GM12878 (cell line): ENCODE measurements at places on chromosomes 5 and 9. TPM values are rescaled to one million over a fixed set of nuclear protein-coding genes. Genes with fewer than 3 reads are reported as not detected.

CSF2 gene
- 0.85 and 1.4 TPM in 2 replicates for total RNA-seq

C9 gene
- 0.13 and 0.54 TPM in 2 replicates for total RNA-seq

ENTREP1 gene
- not detected in 2 replicates for total RNA-seq

TOR2A gene
- 11.5 and 11.6 TPM in 2 replicates for total RNA-seq

PTPN3 gene
- 0.24 and 0.26 TPM in 2 replicates for total RNA-seq

TMOD1 gene
- 28.4 and 29.0 TPM in 2 replicates for total RNA-seq

NUTM2F gene
- not detected in 2 replicates for total RNA-seq

MLANA gene
- not detected in 2 replicates for total RNA-seq

CERT1 gene
- total RNA-seq, result 30.2 and 30.7 TPM in 2 replicates

TAF11L10 gene
- total RNA-seq, result not detected in 2 replicates

RMRP gene
- 18,533 and 18,901 TPM in 2 replicates for total RNA-seq

ECM2 gene
- total RNA-seq, result 0.08 TPM in 1 of 2 replicates, not detected in the other

PLAC8L1 gene
- total RNA-seq, result not detected in 2 replicates

CHSY3 gene
- not detected in 2 replicates for total RNA-seq

DNA sequence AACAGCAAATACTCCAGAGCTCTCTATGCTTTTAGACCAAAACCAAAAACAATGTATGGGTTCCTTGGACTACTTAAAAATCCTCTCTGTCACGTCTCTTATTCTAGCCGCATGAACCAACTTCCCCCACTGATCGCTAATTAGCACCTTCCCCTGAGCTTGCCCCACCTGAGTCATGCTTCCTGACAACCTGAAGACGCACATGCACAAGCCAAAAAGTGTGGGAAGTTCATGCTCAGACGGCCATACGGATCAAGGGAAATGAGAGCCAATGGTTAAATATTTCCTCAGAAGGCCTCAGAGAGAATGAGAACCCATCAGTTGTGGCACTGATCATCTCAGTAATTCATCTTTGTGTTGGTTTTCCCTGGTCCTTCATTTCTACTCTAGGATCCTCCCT, 199.7 kb downstream of the BNC2 start:
- no peak for DNase-seq

- no peak for DNase-seq
These were observed 7.8 kb downstream of the IER5L start for GRCh38 chr9:129170229-129170628.

DNA sequence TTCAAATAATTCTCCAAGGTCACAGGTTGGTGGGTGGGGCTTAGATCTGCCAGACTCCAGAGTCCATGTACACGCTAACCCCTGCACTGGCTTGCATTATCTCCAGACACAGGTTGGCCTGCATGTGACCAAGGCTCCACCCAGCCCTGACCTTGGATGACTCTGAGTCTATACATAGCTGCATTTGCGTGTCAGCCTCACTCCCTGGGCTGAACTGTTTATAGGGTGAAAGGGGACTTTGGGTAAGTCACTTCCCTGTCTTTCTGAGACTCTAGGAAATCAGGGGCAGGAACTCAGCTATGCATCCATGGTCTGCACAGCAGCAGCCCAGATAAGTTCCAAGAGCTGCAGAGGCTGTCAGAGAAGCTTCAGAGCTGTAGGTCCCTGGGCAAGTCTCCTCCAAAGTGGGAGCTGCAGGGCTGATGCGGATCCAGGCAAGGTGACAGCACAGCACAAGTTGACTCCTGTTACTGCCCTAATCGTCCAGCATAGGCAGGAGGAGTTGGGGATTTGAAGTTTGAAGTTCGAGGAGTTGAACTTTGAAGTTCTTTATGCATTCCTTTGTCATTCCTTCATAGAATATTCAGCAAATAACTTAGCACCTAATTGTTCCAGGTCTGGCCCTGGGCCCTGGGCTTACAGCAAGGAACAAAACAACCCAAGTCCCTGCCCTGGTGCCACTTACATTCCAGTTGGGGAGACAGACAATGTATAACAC, 53.4 kb downstream of the SLC22A5 start:
- no peak for DNase-seq

- no peak for DNase-seq
These were observed 98.0 kb downstream of the OR2K2 start for GRCh38 chr9:111231801-111232580.

GRCh38 chr9:108476574-108476973, 379.2 kb downstream of the ACTL7B start:
- no peak for DNase-seq

- DNase-seq, result no peak
These were observed 31.8 kb upstream of the FRRS1L start for GRCh38 chr9:109198736-109199382.

DNA sequence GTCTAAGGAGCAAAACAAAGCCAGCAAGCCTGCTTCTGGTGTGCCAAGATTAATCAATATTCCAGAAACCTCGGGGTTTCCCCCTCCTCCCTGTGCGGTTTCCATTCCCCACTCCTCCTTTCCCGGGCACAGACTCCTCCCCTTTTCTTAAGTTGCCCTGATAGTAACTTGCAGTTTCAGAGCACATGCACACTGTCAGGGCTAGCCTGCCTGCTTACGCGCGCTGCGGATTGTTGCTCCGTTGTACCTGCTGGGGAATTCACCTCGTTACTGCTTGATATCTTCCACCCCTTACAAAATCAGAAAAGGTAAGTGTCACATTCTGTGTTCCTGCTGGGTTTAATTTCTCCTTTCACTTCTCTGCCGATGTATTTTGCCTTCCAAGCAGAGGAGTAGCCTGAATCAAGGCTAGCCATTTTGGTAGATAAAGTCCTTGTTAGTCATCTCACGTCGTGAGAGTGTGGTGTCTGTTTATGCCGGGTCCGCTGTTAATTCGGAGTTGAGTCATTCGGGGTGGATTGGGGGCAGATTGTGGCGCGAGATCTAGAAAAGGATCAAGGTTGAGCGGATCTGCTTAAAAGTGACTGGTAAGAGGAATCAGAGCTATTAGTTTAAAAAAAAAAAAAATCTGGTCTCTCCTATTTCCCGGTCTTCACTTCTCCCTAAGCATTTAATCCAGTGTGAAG, at the start of gene SLC1A3:
TSS of gene SLC1A3 (plus strand) at position 179 of the 686 bp plus-strand sequence. CDS start 1,818 bp downstream, outside the sequence.
- DNase-seq, result peak; percentile 28

DNA sequence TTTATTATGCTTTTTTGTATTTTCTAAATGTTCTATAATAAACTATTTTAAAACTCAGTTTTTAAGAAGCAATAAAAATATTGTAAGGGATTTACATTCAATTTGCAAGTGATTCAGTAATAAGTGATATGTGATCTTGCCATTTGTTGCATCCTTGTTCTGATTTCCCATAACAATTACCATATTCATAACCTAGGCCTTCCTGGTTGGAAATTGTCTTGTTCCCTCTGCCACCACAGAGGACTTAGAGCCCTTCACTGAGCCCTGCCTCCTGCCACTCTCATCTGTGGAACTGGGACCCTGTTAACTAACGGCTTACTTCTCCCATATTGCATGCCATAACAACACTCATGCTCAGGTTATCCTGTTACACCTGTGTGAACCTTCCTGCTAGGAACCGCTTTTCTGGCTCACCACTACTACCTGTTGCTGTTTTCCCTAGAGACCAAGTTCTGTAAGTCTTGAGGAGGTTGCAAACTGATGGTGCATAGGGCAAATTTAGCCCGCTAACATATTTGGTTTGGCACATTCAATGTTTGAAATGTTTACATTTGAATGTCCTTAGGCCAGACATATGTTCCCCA, 32.9 kb upstream of the DTWD2 start:
- no peak for DNase-seq

GRCh38 chr5:122332599-122333555, 20.8 kb downstream of the SNCAIP start:
- no peak for DNase-seq

DNA sequence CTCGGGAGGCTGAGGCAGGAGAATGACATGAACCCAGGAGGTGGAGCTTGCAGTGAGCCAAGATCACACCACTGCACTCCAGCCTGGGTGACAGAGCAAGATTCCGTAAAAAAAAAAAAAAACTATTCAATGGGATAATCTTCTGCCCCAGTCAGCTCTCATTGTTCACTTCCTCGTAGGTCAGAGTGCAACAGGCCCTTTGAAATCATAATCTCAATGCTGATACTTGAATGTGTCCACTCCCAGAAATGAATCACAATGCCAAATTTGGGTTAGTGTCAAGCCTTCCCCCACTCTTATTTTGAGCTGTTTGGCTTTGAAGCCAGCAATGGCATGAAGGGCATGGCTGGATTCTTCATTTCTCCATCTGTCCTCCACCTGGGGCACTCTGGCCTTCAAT, 610.3 kb upstream of the KLF4 start:
- no peak for DNase-seq

GRCh38 chr5:140146523-140146842, 20.7 kb downstream of the IGIP start:
- DNase-seq, result no peak

GRCh38 chr9:18739127-18739526, 265.2 kb downstream of the ADAMTSL1 start:
- no peak for DNase-seq

DNA sequence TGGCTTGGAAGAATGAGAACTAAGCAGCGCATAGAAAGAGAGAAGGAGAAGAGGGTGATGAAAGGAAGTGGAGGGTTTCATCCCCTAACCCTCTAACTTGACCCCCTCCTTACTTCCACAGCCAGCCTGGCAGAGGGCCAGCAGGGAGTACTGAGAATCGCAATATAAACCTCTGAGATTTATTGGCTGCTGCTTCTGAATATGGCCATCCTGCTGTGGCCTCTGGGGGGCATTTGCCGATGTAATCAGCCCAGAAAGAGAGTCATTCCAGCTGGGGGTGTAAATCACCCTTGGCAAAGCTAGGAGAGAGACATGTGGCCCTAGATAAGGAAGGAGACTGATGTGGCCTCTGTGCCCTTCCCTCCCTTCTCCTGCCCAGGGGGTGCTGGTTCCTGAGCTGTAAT, 960 bp upstream of the GFRA3 start:
- no peak for DNase-seq

- no peak for DNase-seq
These were observed 36.2 kb downstream of the SH3PXD2B start for GRCh38 chr5:172417983-172418630.

- no peak for DNase-seq
These were observed 47.5 kb downstream of the STX17 start for GRCh38 chr9:99953861-99954507.

DNA sequence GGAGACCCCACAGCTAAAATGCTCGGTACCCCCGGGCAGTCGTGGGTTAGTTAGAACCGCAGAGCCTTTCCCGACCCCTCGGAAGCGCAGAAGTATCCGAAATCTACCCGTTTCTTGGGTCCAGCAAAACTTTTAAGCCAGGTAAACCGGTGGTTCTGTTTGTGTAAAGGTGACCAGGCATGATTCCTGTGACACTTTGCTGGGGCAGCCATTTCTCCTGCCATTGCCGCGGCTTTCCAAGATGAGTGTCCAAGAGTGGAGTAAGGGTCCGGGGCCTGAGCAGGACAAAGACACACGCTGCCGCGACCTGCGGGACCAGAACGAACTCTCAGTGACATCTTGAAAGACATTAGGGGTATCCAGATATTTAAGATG, 655 bp downstream of the MARVELD2 start:
- DNase-seq, result no peak

DNA sequence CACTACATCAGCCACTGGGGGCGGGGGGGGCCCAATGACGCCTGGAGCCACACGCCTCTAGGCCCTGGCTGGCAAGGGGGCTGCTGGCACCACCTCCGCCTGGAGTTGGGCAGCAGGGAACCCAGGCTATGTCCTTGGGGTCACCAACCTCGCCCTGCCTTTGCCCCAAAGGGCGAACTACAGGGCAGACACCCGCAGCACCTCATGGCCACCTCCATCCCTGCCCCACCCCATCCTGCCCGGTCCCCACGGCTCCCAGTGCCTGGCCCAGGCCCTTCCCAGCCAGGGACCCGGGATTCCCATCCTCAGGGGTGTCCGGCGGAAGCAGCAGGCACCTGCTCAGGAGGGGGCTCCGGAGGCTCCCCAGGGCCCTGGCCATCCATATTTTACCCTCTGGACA, 37.0 kb downstream of the NACC2 start:
- no peak for DNase-seq

DNA sequence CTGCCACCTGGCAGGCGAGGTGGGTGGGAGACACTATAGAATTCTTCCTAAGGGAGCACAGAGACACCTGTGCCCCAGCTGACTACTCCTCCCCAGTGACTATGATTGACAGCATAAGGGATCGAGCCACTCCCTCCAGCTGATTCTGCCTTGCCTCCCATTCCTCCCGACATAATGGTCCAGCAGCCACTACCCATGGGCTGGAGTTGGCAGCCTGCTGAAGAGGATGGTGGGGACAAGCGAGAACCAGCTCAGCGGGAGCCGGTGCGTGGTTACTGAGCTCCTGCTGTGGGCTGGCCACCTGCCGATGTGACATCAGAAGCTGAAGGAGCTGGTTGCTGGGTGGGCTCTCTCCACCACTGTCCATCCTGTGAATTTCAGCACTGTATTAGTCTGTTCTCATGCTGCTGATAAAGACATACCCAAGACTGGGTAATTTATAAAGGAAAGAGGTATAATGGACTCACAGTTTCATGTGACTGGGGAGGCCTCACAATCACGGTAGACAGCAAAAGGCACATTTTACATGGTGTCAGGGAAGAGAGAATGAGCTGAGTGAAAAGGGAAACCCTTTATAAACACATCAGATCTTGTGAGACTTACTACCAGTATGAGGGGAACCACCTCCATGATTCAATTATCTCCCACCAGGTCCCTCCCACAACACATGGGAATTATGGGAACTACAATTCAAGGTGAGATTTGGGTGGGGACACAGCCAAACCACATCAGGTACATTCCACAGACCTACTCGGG, 12.1 kb upstream of the NCS1 start:
- DNase-seq, result no peak

DNA sequence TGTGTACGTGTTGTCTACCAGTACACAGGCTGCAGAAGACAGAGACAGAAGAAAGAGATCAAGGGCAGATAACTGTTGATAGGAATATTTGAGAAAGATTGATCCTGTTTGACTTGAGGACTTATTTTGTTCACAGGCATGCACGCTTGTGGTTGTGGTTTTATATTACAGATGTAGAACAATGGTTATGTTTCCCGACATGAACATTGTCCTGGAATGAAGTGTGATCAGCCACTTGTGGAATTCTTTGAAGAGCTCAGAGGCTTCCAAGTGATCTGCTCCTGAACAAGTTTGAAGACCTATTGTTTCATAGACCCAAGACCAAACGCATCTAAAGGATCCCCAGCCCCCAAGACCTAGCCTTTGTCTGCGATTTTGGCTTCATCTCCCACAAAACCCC, 13.7 kb downstream of the TEX53 start:
- DNase-seq, result no peak

DNA sequence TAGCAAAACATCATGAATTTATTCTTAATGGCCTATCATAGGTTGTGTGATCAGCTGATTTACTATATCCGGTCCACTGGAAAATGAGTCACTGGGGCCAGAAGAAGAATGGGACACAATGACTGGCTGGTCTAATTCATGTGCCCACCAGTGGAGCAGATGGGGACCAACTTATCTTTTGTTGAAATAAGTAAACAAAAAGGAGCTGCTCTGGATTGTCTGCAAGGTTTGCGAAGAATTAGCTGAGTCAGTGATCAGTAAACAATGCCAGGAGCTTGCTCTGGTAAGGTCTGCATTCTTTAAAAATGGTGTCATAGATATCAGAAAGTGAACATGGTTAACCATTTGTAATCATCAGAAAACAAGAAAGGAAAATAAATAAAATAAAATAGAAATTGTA, 128.0 kb downstream of the RASEF start:
- no peak for DNase-seq

- no peak for DNase-seq
These were observed 61.5 kb upstream of the TNFSF8 start for GRCh38 chr9:114991861-114992260.

GRCh38 chr9:88458716-88459465, 70.6 kb downstream of the SPIN1 start:
- no peak for DNase-seq
